Karpas-422 (cell line): ENCODE measurements at places on chromosomes 16 and 17. TPM values are rescaled to one million over a fixed set of nuclear protein-coding genes. Genes with fewer than 3 reads are reported as not detected.
A peak's percentile ranks its signal among the peaks of the same experiment; 100 is the strongest.

- no peak for DNase-seq
Observed at GRCh38 chr16:49112754-49113153, 168.9 kb downstream of the CBLN1 start.

DNA sequence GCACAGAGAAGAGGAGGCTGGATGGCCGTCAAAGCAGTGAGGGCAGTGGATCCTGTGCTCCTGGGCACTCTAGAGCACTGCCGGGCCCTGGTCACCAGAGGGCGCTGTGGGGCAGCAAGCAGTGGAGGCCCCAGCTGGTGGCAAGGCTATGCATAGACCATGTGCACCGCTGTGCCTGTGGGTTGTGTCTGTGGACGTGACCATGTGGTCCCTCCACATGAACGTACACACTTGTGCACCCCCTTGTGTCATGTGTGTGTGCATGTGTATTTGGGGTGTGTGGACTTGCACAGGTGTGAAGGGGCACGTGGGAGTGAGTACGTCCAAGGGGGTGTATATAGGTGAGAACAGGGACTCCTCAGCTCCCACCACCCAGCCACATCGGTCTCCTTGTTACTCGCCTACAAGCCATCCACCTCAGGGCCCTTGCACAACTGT is 4.4 kb upstream of the MAP2K3 start:
- peak; percentile 95 for DNase-seq

- DNase-seq = no peak
Observed at GRCh38 chr17:7610641-7611040, 4.1 kb downstream of the FXR2 start.

KRT15 gene
- not detected in 2 replicates for total RNA-seq

- DNase-seq = no peak
Observed at GRCh38 chr17:9843152-9844010, 17.7 kb downstream of the GLP2R start.

CCDC92B gene
- total RNA-seq = not detected in 2 replicates

PRSS8 gene
- not detected in 2 replicates for total RNA-seq

FOXF1 gene
- not detected in 2 replicates for total RNA-seq

FBXL19 gene
- 24.5 and 59.5 TPM in 2 replicates for total RNA-seq

GRCh38 chr17:2238432-2239169 is 65.0 kb downstream of the SMG6 start:
- DNase-seq = peak; percentile 87

WSCD1 gene
- not detected in 2 replicates for total RNA-seq

GRCh38 chr16:21302454-21302853 is 24.4 kb upstream of the CRYM start:
- peak; percentile 62 for DNase-seq

ZNF747 gene
- 9.8 and 16.9 TPM in 2 replicates for total RNA-seq

- peak; percentile 74 for DNase-seq
Observed at GRCh38 chr17:76940738-76941350, 72.6 kb downstream of the MGAT5B start.

GAS7 gene
- total RNA-seq = 79.9 and 80.1 TPM in 2 replicates

DNA sequence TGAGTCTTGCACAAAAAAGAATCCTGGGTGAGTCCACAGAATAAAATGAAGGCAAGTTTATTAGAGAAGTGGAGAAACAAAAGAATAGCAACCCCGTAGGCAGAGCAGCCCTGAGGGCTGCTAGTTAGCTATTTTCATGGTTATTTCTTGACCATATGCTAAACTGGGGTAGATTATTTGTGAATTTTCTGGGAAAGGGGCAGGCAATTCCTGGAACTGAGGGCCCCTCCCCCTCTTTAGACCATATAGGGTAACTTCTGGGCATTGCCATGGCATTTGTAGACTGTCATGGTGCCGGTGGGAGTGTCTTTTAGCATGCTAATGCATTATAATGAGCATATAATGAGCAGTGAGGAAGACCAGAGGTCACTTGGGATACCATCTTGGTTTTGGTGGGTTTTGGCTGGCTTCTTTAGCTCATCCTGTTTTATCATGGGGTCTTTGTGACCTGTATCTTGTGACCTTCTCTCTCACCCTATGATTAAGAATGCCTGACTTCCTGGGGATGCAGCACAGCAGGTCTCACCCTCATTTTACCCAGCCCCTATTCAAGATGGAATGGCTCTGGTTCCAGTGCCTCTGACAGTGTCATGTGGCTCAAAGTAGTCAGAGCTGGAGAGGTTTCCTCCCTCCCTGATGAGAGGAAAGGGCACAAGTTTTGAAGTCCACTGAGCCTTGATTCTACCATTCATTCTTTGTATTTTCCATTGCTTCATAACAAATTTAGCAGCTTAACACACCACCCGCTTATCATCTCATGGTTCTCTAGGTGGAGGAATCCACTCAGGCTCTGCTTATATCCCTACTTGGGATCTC is 55.7 kb upstream of the LGALS9 start:
- DNase-seq = no peak

DNA sequence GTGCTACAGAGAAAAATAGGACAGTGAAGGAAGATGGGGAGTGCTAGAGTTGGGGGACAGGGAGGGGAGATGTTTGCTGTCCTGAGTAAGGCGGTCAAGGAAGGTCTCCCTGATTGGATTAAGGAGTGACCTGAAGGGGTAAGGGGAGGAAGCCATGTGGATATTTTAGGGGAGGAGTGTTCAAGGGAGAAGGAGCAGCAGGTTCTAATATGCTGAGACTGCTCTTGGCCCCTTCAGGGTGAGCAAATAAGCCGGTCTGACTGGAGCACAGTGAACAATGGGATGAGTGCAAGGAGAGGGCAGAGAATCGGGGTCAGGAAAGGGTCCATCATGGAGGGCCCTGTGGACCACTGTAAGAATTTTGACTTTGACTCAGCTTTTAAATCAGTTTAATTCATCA is 188.8 kb downstream of the IRX3 start:
- no peak for DNase-seq

NGFR gene
- total RNA-seq = 0.07 TPM in 1 of 2 replicates, not detected in the other

GRCh38 chr17:44353672-44354331 is 8.7 kb downstream of the GRN start:
- DNase-seq = no peak

DNA sequence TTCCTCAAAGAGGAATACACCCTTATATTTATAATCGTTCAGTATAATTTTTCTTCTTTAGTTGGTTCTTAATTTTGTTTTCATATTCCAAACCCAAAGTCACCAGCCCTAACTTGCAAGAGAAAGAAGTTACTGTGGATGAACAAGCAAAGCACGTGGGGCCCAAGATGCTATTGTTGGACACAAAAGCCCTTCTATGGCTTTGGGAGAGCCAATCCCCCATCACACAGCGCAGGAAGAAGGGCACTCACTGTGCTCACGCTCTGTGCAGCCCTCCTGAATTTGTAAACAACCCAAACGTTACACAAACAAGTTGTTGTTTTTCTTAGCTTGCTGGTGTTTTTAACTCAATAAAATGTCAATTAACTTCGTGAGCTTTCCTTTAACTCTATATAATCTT is 22.5 kb downstream of the SPPL2C start:
- DNase-seq = no peak
